Ascending aorta (tissue), 2 donors: ENCODE measurements at places on chromosomes 5 and 9. TPM values are rescaled to one million over a fixed set of nuclear protein-coding genes. Genes with fewer than 3 reads are reported as not detected.

DNA sequence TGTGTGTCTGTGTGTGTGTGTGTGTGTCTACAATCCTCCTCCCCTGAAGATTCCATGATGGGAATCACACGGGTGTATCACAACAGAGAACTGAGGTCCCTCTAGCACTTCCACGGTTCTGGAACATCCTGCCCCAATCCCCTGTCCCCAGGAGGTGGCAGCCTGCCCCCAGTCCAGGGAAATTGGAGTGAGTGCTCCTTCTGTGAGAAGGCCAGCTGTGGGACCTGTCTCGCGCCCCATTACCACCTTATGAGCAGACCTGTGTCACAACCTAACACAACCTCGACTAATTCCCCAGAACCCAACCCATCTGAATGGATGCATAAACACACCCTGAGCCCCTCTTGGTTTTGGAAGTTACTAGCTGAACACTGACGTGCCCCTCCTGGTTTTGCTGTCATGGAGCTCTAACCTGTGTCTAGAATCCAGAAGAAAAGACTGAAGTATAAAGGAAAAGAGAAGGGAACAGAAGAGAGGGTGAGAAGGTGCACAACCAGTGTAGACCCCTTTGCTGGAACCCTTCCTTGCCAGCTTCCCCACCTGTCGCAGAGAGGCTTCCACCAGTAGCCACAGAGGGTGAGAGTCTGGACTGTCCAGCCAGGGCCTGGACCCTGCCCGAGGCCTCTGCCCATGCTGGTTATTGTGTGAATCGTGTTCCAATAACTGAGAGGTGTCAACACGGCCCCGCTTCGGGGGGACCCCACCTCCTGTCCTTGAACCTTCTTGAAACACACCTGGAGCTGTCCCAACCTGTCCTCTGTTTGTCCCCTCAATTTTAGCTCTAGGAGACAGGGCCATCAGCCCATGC is 3.4 kb downstream of the BTNL9 start:
- H3K27me3 ChIP-seq: no peaks in the 10 kb centered on the region
- no peak overlapping the region for H3K27ac ChIP-seq
- no peak for DNase-seq
- H3K4me3 ChIP-seq: no peak overlapping the region
- no peaks in the 10 kb centered on the region for H3K36me3 ChIP-seq

- H3K27me3 ChIP-seq: no peaks in the 10 kb centered on the region
- H3K4me3 ChIP-seq: no peak overlapping the region
- H3K36me3 ChIP-seq: no peaks in the 10 kb centered on the region
- no peak overlapping the region for H3K27ac ChIP-seq
- no peaks in the 10 kb centered on the region for H3K4me1 ChIP-seq
- DNase-seq: no peak
These were observed 586.1 kb upstream of the CDH6 start for GRCh38 chr5:30607301-30607894.

GRCh38 chr5:159737263-159737662 is 179.0 kb upstream of the ADRA1B start:
- H3K27me3 ChIP-seq: no peaks in the 10 kb centered on the region
- no peak overlapping the region for H3K4me3 ChIP-seq
- H3K27ac ChIP-seq: no peak overlapping the region
- H3K4me1 ChIP-seq: no peaks in the 10 kb centered on the region
- no peak for DNase-seq

The ARHGEF37 gene
- total RNA-seq: 13.4 TPM

The SMIM15 gene
- total RNA-seq: 22.4 TPM

The OMD gene
- total RNA-seq: 36.2 TPM

The GTF2H2C gene
- total RNA-seq: 4.2 TPM

DNA sequence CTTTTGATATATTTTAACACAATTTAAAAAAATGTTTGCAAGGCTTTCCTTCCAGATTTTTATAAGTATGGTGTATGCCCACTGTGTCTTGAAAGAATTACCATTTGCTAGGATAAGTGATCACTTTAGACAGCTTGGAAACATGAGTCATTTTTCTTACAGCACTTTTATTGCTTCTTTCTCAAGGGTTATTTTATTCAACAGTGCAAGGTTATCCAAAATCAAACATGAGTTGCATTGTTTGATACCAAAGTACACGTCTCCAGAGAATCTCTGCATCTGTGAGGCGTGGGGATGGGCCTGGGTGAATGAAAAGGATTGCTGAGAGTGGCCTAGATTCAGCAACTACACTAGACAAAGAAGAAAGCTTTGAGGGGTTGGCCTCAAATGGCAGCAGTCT is 329.6 kb downstream of the ADAMTS6 start:
- no peak for DNase-seq
- no peaks in the 10 kb centered on the region for H3K4me1 ChIP-seq
- no peaks in the 10 kb centered on the region for H3K36me3 ChIP-seq
- no peak overlapping the region for H3K4me3 ChIP-seq
- H3K27me3 ChIP-seq: no peaks in the 10 kb centered on the region
- H3K27ac ChIP-seq: no peak overlapping the region

- no peak for DNase-seq
- no peaks in the 10 kb centered on the region for H3K4me1 ChIP-seq
- H3K27ac ChIP-seq: peak overlapping the region; percentile 97
- H3K36me3 ChIP-seq: no peaks in the 10 kb centered on the region
- peak overlapping the region; percentile 85 for H3K4me3 ChIP-seq
These were observed 8.7 kb downstream of the RANBP6 start for GRCh38 chr9:6006749-6007057.

GRCh38 chr5:71658916-71659662 is 60.0 kb upstream of the CARTPT start:
- no peak overlapping the region for H3K4me3 ChIP-seq
- no peak overlapping the region for H3K27ac ChIP-seq
- peaks cover 29% of the 10 kb centered on the region for H3K36me3 ChIP-seq
- no peaks in the 10 kb centered on the region for H3K27me3 ChIP-seq
- DNase-seq: no peak

The GKAP1 gene
- total RNA-seq: not detected

- no peaks in the 10 kb centered on the region for H3K27me3 ChIP-seq
- H3K4me3 ChIP-seq: peak overlapping the region; percentile 6
- no peaks in the 10 kb centered on the region for H3K36me3 ChIP-seq
These were observed 16.5 kb upstream of the ADRB2 start for GRCh38 chr5:148809781-148810524.

- no peak overlapping the region for H3K4me3 ChIP-seq
- no peak overlapping the region for H3K27ac ChIP-seq
- H3K36me3 ChIP-seq: no peaks in the 10 kb centered on the region
- H3K4me1 ChIP-seq: no peaks in the 10 kb centered on the region
- DNase-seq: no peak
These were observed 243.9 kb downstream of the ARL15 start for GRCh38 chr5:54066433-54066832.

DNA sequence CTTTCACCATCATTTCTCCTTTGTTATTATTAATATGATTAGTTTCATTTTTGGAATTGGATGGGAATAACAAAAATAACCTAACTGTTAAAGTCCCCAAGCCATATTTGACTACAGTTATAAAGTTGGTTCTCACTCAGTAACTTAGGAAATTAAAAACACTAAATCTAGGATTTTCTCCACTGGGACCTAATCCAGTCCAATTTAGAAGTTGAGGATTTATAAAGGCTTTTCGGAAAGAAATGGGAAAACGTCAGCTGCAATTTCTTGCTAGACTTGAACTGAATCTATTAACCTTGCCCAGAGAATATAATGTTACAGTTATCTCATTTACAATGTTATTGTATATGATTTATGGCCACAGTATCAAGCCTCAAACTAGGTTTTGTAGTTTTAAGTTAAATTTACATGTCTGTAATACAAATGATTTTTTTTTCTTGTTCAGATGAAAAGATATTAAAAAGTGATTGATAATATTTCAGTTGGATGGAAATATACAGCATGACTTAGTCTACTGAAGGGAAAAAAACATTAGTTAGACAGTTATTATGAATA is 524.3 kb upstream of the GRAMD2B start:
- no peaks in the 10 kb centered on the region for H3K4me1 ChIP-seq
- H3K4me3 ChIP-seq: no peak overlapping the region
- H3K27ac ChIP-seq: no peak overlapping the region
- H3K36me3 ChIP-seq: no peaks in the 10 kb centered on the region
- H3K27me3 ChIP-seq: no peaks in the 10 kb centered on the region
- DNase-seq: no peak

GRCh38 chr5:100846772-100847171 is 56.3 kb downstream of the ST8SIA4 start:
- H3K27ac ChIP-seq: no peak overlapping the region
- DNase-seq: no peak
- H3K4me1 ChIP-seq: no peaks in the 10 kb centered on the region
- no peaks in the 10 kb centered on the region for H3K27me3 ChIP-seq

DNA sequence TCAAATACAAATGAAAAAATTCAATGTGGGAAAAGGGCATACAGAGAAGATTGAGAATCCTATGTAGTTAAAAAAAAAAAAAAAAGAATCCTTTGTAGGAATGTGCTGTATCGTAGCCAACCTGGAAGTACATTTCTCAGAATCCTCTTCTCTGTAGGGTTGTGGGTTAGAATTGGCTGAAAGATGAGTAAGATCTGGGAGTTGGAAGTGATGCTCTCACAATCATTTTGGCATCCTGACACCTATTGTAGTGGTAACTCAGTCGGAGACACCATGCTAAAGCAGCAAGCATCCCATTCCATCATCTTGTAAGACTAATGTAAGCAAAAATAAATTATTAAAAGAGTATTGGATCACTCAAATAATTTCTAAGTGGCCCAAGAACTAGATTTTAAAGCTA is 30.6 kb downstream of the MRPL22 start:
- H3K4me1 ChIP-seq: no peaks in the 10 kb centered on the region
- DNase-seq: no peak
- peaks cover 9% of the 10 kb centered on the region for H3K36me3 ChIP-seq
- no peak overlapping the region for H3K27ac ChIP-seq

DNA sequence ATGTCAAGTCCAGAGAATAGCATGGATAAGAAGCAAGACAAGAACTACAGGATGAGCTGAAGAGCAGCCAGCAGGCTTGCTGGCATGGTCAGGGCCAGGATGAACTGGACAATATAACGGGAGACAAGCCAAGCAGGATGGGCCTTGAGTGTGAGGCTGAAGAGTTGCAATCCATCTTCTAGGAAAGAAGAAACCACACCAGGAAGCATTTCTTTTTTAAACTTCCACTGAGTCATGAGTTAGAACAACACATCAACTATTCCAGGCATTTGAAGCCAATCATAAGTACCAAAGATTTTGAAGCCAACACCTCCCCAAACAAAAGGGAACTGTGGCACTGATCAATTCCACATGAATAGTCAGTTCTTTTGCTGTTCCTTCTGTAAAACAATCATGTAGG is 27.3 kb downstream of the SLC31A2 start:
- no peak overlapping the region for H3K27ac ChIP-seq
- H3K27me3 ChIP-seq: no peaks in the 10 kb centered on the region
- H3K4me3 ChIP-seq: no peak overlapping the region
- peaks cover 66% of the 10 kb centered on the region for H3K36me3 ChIP-seq
- no peaks in the 10 kb centered on the region for H3K4me1 ChIP-seq

DNA sequence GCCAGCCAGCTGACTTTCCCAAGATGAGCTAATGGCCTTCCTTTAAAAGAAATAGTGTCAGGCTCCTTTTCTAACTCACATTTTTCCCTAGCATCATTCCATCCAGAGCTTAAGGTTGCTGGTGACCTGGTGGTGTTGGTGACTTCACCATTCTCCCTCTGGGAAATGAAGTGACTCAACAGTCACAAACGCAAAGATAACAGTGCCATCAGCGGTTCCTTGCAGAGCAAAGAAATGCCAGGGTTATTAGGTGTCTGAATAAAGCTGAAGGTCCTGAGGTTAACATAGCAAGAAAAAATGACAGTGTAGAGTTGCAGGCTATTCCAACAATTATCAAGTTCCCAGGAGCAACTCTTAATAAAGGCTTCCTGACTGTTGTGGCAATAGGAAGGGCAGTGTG is 111.8 kb upstream of the SLC44A1 start:
- H3K4me3 ChIP-seq: no peak overlapping the region
- no peak overlapping the region for H3K27ac ChIP-seq
- H3K27me3 ChIP-seq: no peaks in the 10 kb centered on the region
- no peaks in the 10 kb centered on the region for H3K36me3 ChIP-seq
- H3K4me1 ChIP-seq: no peaks in the 10 kb centered on the region

DNA sequence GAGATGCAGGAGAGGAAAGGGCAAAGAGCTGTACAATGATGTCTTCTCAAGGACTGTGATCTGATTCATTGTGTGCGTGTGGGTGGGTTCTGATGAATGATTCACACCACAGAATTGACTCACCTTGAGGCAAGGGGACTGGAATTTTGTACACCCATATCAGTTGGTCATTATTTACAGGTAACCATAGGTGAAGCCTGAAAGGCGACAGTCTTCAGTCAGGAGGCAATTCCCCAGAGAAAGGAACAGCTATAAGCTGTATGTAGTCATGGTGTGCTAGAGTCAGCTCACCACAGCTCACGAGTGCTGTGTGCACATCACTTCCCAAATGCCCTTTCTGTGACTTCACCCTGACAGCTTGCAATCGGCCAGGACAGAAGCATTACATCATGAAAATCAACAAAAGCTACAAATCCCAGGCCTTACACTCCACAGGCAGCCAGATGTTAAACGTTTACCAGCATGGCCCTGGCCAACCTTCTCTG is 87.6 kb upstream of the RPS23 start:
- no peak overlapping the region for H3K27ac ChIP-seq
- no peak overlapping the region for H3K4me3 ChIP-seq
- H3K36me3 ChIP-seq: no peaks in the 10 kb centered on the region
- H3K4me1 ChIP-seq: peaks cover 10% of the 10 kb centered on the region
- no peaks in the 10 kb centered on the region for H3K27me3 ChIP-seq

GRCh38 chr9:137316012-137316981 is 14.2 kb upstream of the NRARP start:
- peaks cover 7% of the 10 kb centered on the region for H3K4me1 ChIP-seq
- H3K27me3 ChIP-seq: peaks cover 17% of the 10 kb centered on the region
- no peak overlapping the region for H3K27ac ChIP-seq
- DNase-seq: peak; percentile 64
- H3K4me3 ChIP-seq: peak overlapping the region; percentile 35

DNA sequence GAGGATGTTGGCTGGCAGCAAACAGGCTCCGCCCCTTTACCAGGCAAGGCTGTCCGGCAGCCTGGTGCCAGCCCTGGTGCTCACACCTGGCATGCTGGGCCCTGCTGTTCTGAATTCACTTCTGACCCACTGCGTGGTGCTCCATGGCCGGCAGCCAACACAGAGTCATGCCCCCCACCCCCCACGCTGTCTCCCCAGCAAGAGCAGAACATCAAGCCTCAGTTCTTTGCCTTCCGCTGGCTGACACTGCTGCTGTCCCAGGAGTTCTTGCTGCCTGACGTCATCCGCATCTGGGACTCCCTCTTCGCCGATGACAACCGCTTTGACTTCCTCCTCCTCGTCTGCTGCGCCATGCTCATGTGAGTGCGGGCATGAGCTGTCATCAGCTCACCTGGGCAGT is 12.6 kb upstream of the ENDOG start:
- H3K4me3 ChIP-seq: no peak overlapping the region
- peaks cover 47% of the 10 kb centered on the region for H3K36me3 ChIP-seq
- H3K27ac ChIP-seq: no peak overlapping the region
- no peaks in the 10 kb centered on the region for H3K4me1 ChIP-seq
- no peaks in the 10 kb centered on the region for H3K27me3 ChIP-seq
- DNase-seq: no peak

- no peaks in the 10 kb centered on the region for H3K36me3 ChIP-seq
- no peaks in the 10 kb centered on the region for H3K4me1 ChIP-seq
- no peak overlapping the region for H3K4me3 ChIP-seq
- H3K27ac ChIP-seq: no peak overlapping the region
- DNase-seq: peak; percentile 41
These were observed 36.1 kb downstream of the CFAP90 start for GRCh38 chr5:7814816-7815215.
